ENCODE measurements at places on chromosomes 5 and 9.

GRCh38 chr9:124149992-124150391 is 107.8 kb upstream of the NEK6 start:
- DNase-seq = no peak

DNA sequence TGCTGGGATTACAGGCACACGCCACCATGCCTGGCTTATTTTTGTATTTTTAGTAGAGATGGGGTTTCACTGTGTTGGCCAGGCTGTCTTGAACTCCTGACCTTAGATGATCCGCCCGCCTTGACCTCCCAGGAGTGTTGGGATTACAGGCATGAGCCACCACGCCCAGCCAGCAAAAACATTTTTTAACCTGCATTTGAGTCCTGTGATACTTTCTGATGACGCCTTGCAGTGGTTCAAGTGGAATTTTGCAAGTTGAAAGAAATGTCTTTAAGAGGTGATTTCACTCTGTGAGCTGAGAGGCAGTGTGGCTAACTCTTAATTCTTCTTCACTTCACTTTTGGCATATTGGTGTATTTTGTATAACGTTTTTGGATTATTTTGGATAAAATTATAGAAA is 9.1 kb downstream of the ANP32B start:
- no peak for DNase-seq

DNA sequence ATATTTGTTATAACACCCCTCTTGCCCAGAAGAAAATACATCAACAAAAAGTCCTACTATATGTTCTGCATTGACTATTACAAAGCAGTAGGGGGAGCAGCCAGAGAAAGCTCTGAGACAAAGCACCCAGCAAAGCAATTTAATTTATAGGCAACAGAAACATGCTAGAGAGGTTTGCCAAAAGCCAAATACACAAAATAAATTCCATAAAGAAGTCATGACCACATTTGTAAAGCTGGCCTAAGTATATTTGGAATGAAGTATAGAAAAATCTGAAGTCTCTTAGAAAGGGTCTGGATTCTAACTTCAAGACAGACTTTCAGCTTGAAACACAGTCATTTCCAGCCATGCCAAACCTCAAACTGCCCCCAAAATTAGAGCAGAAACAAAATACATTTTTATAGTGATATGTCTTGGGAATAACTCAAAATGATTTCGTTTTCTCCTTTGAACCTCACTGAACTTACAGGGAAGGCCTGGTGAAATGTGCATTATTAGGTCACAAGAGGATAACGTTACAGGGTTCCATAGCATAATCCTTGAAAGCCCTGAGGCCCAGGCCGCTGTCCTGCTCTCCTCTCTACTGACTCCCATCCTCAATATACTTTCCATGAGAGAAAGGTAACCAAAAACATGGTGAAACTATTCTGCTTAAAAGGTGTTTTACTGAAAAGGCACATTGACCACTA is 451.8 kb downstream of the RAB3C start:
- DNase-seq = peak; percentile 44

- DNase-seq = no peak
Measured at GRCh38 chr5:135693371-135693955, 114.7 kb upstream of the CXCL14 start.

GRCh38 chr9:34540827-34541226 is 18.0 kb upstream of the ENHO start:
- DNase-seq = no peak

- DNase-seq = no peak
Measured at GRCh38 chr5:179308563-179309382, 36.5 kb downstream of the ADAMTS2 start.

GRCh38 chr5:120539471-120539870 is 75.4 kb downstream of the PRR16 start:
- DNase-seq = no peak

DNA sequence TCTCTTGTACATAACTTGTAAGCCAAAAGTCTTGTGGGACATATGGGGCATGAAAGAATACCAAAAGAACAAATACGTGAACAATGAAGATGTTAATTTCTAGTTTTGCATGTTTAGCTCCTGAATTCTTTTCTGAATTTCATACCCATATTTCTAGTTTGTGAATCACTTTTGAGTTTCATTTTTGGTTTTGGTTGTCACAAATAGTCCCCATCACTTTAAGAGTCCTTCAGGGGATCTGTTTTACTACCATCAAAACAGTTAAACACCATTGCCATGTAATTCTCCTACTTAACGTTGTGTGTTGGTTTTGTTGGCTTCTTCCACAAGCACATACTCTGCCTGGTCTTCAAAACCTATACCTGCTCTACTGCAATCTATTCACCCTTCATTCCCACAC is 27.0 kb downstream of the VCAN start:
- DNase-seq = no peak

GRCh38 chr5:98365126-98365525 is 408.3 kb upstream of the RGMB start:
- DNase-seq = no peak

DNA sequence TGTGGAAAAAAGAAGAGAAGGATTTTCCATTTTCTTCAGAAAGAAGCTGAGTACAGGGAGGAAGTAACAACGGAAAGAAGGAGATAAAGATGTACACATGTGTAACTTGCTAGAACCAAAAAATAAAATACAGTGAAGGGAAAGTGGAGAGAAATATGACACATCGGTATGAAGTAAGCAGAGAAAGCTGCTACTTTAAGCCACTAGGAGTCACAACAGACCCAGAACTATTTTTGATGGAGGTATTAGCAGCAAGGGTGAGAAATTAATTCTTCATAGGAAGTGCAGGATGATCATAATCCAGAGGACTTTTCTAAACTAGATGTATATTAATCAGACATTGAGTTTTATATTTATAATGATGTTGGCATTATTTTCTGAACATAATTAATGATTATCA is 88.5 kb downstream of the FAM174A start:
- DNase-seq = no peak

DNA sequence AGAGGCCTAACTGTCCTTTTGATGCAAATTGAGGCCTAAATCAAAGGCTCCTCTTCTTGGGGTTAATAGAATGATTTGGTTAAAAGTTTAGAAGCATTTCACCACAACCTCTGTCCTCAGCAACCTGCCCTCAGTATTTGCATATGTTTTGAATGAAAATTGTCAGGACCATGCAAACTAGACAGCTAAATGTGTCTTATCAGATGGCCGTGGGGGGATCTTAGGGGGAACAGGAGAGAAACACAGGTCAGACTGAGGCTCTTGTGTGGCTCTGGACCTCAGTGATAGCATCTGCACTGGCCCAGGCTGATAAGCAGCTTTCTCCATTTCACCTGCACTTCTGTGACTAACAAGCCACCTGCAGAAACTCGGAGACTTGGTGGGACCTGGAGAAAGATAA is 49.0 kb downstream of the FOXI1 start:
- DNase-seq = no peak

- no peak for DNase-seq
Measured at GRCh38 chr9:71626395-71626794, 141.9 kb downstream of the CEMIP2 start.

DNA sequence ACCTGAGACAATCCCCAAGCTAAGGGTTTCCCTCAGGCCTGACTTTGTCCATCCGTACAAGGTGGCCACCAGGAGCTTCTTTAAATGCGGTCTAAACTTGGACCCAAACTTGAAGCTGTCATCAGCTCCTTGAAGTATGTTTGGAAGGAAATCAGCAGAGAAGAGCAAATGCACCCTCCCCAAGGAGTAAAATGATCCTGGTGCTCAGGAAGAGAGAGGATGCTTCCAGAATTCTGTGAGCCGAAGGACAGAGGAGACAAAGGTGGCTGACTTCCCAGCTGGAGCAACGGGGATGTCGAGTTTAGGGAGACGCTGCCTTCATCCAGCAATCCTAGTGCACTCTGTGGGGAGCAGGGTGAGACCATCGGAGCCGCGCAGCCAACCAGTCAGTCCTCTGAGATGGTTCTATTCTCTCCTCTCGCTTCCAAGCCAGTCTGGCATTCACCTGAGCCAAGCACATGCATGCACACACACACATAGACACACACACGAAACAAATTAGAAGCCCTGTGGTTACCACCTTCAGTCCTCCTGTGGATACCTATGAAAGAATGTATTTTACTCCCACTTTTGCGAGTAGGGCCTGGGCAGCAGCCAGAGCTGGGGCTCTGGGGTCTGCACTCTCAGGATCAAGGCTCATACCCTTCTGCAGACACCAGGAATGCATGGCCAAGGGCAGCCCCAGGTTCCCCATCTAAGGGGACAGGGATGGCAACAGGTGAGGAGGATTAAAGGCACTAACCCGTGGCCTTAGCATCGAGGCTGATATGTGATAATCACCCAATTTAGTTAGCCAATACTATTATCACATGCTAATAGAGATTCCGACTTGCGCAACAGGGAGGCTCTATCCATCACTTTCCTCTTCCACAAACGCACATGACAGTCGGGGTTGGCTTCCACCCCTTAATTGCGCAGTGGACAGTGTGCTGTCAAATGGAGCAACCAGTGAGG is 75.8 kb downstream of the GTF3C4 start:
- no peak for DNase-seq

GRCh38 chr5:139863361-139863760 is 67.8 kb downstream of the PSD2 start:
- DNase-seq = no peak

- DNase-seq = no peak
Measured at GRCh38 chr5:9212605-9213004, 333.3 kb downstream of the SEMA5A start.

- DNase-seq = no peak
Measured at GRCh38 chr9:131666029-131666428, 73.8 kb downstream of the RAPGEF1 start.

DNA sequence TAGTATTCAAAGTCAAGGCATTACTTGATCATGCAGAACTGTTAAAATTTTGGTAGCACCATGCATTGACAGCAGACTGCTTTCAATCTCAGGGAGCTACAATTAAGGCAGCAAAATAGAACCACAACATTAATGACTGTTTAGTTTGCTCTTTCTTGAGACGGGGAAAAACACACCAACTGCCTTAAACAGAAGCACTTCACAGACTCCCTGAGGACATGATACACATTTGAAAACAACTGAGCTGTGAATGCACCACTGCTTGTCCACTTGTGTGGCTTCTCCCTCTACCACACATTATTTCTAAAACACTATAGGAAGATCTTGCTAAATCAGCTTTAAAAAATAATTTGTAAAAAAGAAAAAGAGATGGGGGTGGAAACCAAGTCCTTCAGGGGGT is 79.6 kb upstream of the MAST4 start:
- no peak for DNase-seq

DNA sequence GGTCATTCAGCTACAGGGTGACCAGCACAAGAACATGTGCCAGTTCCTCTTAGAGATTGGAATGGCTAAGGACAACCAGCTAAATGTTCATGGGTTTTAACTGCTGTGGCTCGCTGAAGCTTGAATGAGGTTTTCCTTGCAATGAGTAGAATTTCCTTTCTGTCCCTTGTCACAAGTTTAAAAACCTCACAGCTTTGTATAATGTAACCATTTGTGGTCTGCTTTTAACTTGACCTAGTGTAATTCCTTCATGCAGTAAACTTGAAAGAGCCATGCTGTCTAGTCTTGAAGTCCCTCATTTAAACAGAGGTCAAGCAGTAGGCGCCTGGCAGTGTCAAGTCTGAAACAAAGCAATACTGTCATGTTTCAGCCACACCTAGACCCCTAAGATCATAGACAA is 181.3 kb upstream of the DMRT1 start:
- DNase-seq = no peak

DNA sequence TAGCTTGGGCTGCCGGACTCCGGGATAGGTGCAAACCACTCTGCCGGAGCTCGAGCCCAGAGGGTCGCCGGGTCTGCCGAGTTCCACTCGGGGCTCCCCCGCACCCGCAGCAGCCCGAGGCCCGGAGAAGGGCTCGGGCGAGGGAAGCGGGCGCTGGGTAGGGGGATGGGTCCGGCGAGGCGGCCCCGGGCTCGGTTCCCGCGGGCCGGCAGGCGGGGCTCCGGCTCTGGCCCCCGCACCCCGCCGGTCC is 507 bp downstream of the RICTOR start:
- no peak for DNase-seq

DNA sequence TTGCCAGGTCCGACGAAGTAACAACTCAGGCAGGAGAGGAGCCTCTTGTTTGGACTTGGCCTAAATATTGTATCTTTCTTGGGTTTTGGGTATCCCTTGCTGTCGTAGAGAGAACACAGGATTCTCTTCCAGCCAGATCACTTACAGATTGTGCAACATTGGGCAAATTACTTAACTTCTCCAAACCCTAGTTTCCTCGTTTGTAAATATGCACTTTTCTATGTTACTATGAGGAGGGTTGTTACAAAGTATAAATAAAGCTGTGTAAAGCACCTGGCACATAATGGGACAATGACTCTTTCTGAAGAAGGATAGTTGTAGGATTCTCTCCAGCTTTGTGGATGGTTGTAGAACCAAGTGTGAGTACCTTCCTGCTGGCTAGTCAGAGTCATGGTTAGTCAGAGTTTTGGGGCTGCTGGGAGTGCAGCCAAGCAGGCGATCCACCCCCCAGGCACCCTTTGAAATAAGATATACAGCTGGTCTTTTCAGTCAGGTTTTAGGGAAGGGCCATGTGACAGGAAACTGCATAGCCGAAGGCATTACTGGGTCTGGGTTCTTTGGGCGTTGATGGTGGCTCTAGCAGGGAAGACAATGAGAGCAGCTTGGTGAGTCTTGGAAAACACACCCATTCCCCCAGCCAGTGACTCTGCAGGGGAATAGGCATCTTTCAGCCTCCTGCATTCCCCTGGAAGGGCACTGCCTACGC is 49.9 kb upstream of the GDNF start:
- no peak for DNase-seq

GRCh38 chr5:81848362-81848880 is 97.5 kb upstream of the SSBP2 start:
- DNase-seq = no peak

DNA sequence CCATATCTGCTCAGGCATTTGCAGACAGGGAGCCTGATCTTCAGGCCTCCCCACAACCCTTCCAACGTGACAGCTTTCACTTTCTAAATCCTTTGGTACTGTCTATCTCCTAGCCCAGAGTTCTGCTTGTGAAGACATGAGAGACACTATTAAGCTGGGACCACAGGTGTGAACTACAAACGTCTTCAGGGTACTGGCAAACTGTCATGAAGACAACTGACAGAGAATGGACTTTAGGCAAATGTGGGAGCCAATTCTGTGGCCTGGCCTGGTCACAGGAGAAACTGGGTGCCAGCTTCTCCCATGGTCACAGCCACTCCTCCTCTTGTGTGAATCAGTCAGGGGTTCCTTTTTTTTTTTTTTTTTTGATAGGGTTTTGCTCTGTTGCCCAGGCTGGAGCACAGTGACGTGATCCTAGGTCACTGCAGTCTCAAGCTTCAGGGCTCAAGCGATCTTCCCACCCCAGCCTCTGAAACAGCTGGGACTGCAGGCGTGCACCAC is 10.4 kb downstream of the TRIM14 start:
- DNase-seq = no peak
